ENCODE measurements at places on chromosomes 1 and 21. TPM values are rescaled to one million over a fixed set of nuclear protein-coding genes. Genes with fewer than 3 reads are reported as not detected.

Gene MPL
- total RNA-seq: 0.10 TPM

Gene KLHDC7A
- total RNA-seq: 0.30 TPM

Gene MYBPH
- total RNA-seq: 2.1 TPM

Gene MYCL
- total RNA-seq: 9.6 TPM

Gene ADAMTS4
- total RNA-seq: 6.8 TPM

Measured in skin of body (tissue), 3 donors.